CD4-positive, alpha-beta T cell treated with Interleukin-17A for 1 hour (primary cell): ENCODE measurements at places on chromosomes 4 and X.

DNA sequence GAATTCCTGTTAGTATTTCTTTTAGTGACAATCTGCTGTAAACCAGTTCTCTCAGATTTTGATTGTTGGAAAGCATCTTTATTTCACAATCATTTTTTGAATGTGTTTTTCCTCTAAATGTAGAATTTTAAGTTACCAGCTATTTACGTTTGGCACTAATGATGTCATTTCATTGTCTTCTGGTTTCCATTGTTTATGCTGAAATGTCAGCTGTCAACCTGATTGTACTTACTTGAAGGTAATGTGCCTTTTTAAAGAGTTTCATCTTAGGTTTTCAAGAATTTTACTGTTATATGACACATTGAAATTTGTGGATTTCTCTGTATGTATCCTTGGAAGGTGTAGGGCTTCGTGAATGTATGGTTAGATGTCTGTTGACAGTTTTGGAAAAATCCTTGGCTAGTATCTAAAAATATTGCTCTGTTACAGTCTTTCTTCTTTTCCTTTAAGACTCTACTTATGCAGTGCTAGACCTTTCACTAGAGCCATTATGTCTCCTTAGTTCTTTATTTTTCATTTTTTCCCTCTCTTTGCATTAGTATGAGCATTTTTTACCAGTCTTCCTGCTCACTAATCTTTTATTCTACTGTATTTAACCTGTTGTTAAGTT lies 30.4 kb downstream of the SMAD1 start:
- DNase-seq = no peak

DNA sequence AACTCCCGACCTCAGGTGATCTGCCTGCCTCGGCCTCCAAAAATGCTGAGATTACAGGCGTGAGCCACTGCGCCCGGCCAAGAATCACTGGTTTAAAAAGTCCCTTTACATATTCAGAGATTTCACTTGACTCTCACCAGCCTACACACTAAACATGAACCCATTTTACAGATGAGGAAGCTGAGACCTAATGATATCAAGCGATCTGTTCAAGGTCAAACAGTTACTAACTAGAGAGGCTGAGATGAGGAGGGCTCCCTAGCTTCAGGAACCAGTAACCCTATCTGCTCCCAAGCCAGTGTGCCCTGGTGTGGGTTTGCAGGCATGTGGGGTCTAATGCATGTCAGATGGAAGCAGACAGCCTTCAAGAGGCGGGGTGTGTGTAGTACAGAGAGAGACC lies 59.6 kb upstream of the AFAP1 start:
- no peak for DNase-seq

DNA sequence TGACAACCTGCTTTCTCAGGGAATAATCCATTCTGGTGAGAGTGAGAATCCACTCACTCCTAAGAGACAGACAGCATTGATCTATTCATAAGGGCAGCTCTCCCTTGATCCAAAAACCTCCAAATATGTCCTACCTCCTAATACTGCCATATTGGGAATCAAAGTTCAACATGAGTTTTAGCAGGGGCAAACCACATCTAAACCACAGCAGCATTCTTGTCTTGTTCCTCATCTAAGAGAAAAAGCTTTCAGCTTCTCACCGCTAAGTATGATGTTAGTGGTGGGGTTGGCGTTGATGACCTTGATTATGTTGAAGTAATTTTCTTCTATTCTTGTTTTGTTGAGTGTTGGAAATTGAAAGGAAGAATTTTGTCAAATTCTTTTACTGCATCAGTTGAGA lies 69.6 kb downstream of the SERTM2 start:
- no peak for DNase-seq

GRCh38 chr4:70855464-70855863 lies 15.8 kb upstream of the GRSF1 start:
- DNase-seq = no peak

DNA sequence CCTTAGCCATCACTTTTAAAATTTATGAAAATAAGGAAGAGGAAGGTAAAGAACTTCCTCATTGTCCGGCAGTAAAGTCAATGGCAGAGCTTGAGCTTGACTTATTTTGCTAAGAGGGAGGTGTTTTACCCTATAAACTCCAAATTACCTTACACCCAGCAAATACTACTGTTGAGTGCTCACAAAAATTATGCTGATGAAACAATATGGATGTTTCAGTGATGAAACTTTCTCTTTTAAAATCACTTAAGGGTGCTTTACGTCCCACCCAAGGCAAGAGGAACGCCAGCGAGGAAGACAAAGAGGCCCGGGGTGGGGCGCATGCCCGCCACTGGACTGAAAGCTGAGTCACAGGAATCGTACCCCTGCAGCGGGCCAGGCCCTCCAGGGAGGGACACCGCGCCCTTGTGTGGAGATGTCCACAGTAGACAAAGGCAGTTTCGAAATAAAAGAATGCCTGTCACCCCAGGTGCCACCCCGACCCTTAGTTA lies 560 bp upstream of the TMSB4X start:
- peak; percentile 55 for DNase-seq

GRCh38 chr4:101785486-101785885 lies 5.0 kb upstream of the BANK1 start:
- DNase-seq = no peak

- no peak for DNase-seq
These were observed 134.2 kb downstream of the FANCB start for GRCh38 chrX:14738643-14739042.

DNA sequence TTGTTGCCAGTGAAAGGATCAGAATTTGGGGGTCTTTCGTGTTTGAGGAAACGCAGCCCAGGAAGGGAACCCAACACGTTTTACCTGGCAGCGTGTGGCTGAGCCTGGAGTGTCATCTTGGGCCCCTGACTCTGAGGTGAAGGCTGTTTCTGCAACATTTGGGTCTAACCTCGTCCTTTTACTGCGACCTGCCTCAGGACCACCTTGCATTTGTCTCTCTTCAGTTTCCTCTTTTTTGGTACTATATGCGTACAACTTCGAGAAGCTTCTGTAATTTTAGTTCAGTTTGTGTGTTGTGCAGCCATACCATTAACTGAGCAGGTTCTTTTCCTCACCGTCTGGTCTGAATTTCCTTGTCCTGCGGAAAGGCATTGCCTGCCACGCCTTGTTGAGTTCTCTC lies 61.5 kb downstream of the TMEM131L start:
- DNase-seq = no peak

DNA sequence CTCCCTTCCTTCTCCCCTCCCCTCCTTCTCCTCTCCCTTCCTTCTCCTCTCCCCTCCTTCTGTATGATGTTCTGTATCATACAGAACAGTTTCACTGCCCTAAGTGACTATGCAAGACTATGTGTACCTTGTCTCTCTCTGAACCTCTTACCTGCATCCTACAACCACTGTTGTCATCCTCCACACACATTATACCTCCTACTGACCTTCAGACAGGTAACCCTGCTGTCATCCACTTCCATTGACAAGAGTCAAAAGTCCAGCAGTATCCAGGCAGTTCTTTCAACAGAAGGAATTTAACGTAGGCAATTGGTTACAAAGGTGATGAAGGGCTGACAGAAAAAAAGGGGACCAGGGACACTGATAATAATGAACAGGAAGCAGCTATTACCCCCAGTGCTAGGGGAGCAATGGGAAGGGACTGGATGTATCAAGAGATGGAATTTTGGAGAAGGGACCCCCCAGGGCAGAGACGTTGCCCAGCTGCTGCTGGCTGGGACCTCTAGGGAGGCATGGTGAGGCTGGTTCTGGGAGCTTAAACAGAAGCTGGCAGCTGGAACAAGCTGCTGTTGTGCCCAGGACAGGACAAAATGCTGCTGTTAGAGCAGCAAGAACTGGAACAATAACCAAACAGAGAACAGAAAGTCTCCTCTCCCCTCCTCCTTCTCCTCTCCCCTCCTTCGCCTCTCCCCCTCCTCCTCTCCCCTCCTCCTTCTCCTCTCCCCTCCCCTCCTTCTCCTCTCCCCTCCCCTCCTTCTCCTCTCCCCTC lies 84.7 kb downstream of the DCTD start:
- no peak for DNase-seq
